Forelimb muscle (tissue), 1 donor: ENCODE measurements at places on chromosomes 12 and 14.

DNA sequence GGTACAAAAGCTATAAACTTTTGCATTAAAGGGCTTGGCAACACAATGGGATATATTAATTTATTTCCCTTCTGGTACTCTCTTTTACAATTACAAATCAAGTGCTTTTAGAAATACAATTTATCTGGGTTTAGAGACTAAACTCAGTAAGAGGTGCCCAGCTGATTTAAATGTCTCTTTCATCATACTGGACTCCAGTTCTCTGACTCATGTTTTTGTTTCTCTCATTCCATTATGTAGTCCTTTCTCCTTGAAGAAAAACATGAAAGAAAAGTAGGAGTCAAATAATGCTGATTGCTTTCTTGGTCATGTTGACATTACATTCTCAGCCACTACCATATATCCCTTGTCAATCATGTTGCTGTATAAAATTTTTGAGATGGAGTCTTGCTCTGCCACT, 36.3 kb upstream of the CFL2 start:
- DNase-seq, result no peak

GRCh38 chr12:69321351-69321750, 26.8 kb upstream of the LYZ start:
- no peak for DNase-seq

DNA sequence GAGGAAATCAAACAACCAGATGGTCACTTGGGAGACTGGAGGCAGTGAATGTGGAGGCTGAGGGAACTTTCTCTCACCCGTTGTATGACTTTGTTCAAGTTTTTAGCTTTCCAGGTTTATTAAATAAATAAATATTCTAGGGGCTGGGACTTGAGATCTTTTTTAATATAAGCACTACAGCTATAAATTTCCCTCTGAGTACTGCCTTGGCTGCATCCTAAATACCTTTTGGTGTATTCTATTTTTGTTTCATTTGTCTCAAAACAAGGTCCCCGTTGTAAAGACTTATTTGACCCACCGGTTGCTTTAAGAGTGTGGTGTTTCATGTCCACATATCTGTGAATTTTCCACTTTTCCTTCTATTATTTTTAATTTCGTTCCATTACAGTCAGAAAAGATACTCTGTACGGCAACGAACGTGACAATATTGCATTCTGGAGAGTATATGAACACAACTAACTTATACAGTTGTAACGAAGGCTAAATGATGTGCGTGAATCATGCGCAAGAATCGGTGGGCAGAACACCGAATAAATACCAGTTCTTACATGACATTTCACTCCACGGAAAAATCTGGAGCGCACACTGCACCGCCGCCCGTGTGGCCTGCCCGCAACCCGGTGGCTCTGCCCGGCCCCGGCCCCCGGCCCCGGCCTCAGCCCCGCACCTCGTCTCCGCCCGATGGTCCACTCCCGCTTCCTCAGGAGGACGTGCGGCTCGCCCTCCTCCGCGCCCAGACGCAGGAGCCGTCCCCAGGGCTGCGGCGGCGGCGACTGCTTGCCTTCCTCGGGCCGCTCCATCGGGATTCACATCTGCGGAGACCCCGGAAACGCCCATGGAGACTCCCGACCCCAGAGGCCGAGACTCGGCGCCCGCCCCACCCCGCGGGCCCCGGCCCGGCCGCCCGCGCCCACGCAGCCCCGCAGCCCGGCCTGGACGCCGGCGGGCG, 602 bp downstream of the CHFR start:
- no peak for DNase-seq

DNA sequence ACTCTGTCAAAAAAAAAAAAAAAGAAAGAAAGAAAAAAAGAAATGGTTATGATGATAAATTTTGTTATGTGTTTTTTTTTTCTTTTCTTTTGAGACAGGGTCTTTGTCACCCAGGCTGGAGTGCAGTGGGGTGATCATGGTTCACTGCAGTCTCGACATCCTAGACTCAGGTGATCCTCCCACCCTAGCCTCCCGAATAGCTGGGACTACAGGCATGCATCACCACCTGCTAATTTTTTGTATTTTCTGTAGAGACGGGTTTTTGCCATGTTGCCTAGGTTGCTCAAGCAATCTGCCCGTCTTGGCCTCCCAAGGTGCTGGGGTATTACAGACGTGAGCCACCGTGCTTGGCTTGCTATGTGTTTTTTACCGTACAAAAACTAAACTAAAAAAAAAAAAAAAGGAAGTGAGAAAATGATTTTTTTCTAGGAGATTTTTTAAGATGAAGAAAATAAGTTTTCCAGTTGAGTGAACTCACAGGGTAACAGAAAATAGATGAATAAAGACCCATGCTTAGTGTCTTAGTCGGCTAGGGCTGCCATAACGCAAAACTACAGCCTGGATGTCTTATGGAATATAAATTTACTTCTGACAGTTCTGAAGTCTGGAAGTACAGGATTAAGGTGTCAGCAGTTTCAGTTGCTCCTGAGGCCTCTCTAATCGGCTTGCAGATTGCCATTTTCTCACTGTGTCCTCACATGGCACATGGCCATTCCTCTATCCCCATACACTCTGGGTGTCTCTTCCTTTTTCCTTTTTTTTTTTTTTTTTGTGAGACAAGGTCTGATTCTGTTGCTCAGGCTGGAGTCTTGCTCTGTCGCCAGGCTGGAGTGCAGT, 13.2 kb upstream of the APOF start:
- DNase-seq, result no peak

DNA sequence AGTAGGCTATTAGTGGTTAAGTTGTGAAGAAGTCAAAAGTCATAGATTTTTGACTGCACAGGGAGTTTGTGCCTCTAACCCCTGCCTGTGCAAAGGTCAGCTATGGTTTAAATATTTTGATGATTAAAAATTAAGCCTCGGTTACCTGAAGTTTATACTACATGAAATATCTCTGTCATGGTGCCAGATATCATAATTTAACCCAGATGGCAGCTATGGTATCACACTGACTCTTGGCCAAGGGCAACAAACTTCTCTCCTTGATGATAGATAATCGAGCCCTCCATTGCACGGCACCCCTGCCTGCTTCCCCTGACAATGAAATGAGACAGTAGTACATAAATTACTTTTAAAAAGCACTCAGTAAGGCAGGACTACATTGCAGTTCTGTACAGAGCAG, 80.8 kb downstream of the SLC35F4 start:
- DNase-seq, result no peak

GRCh38 chr12:65800937-65801336, 23.3 kb upstream of the HMGA2 start:
- no peak for DNase-seq

DNA sequence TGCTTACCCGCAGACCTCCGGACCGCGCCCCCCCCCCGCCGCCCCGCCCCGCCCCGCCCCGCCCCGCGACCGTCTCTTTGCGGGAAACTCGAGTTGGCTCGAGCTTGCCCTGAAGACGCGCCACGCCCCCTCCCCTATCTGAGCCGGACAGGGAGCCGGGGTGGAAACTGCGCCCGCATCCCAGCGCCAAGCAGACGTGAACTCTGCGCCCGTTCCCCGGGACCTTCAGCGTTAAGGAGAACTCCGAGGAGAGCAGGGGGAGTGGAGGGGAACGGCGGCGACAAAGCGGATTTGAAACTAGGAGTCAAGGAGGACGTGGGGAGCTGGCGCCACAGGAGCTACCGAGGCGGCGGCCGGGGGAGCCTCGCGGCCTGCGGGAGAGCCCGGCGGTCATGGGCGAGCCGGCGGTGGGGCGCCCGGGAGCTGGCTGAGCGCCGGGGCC, at the start of gene KCNK13:
Gene KCNK13, plus strand, starts transcription at position 310 of the 442 bp plus-strand sequence. CDS start 212 bp downstream, outside the sequence.
- no peak for DNase-seq

DNA sequence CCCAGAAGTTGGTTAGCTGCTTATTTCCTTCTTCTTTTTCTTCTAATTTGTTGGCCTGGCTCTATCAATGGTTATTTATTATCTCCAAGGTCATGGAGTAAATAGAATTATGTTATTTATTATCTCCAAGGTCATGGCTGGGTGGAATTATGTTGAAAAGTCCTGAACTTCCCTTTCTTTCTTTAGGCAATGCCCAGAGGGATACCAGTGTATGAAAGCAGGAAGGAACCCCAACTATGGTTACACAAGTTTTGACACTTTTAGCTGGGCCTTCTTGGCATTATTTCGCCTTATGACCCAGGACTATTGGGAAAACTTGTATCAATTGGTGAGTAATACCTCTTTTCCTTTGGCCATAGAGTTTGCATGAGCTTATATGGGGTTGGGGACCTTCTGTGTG, 111.6 kb downstream of the SCN8A start:
- DNase-seq, result no peak

DNA sequence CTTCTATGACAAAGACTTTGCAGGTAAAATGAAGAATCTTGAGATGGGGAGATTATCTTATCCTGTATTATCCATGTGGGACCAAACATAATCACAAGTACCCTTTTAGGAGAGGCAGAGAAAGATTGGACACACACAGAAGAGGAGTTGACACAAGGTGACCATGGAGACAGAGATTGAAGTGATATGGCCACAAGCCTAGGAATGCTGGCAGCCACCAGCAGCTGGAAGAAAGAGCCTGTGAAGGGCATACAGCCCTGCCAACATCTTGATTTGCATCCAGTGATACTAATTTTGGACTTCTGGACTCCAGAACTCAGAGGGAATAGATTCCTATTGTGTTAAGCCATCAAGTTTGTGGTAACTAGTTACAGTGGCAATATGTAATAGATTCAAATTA, 78.1 kb downstream of the RPS29 start:
- DNase-seq, result no peak

DNA sequence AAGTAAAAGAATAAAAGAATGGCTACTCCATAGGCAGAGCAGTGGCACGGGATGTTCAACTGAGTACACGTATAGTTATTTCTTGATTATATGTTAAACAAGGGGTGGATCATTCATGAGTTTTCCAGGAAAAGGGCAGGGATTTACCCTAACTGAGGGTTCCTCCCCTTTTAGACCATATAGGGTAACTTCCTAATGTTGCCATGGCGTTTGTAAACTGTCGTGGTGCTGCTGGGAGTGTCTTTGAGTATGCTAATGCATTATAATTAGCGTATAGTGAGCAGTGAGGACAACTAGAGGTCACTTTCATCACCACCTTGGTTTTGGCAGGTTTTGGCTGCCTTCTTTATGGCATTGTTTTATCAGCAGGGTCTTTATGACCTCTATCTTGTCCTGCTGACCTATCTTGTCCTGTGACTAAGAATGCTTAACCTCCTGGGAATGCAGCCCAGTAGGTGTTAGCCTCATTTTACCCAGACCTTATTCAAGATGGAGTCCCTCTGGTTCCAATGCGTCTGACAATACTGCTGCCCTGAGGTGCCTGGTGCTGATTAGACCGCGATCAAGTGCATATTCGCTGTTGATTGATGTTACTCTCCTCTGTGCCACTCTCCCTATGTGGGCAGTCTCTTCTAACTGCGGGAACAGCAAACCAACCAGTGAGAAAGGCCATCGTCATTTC, 67.6 kb upstream of the AMN1 start:
- DNase-seq, result no peak

DNA sequence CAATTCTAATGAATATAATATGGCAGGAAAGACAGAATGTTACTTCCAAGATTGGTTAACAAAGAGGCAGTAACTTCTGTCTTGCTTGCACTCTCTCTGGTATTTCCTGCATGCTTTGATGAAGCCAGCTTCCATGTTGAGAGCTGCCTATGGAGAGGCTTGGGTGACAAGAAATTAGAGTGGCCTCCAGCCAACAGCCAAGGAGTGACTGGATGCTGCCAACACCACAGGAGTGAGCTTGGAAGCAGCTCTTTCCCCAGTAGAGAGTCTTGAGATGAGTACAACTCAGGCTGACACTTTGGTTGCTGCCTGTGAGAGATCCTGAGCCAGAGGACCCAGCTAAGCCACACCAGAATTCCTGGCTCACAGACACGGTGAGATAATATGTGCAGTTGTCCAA, 183.1 kb downstream of the RMST start:
- no peak for DNase-seq

DNA sequence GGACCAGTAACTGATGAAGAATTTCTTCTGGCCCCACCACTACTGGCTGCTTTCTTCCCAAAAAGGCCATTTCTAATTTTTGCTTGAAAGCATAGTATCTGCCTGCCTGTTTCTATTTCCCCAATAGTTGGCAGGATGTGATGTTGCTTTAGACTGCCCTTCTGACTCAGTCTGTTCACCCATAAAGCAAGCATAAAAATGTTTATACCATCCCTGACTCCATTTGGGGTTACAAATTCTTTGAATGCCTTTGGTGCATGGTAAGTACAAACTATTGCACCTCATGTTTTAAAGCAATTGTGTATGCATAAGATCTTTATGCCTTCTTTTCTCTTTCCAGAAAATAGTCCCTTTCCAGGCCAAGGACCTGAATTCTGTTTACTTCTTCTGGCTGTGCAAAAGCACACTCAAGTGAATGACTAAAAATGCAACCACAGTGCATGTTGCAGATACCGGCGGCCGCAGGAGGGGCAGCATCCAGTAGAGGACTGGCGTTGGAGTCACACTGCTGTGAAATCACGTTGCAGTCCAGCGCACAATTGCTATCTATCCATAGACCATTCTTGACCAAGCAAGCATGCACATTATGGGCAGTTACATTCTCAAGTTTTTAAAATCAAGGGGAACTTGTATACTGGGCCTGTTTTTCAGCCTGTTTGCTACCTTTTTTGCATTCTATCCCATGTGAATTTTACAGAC, 82.4 kb downstream of the SLC5A8 start:
- DNase-seq, result no peak

DNA sequence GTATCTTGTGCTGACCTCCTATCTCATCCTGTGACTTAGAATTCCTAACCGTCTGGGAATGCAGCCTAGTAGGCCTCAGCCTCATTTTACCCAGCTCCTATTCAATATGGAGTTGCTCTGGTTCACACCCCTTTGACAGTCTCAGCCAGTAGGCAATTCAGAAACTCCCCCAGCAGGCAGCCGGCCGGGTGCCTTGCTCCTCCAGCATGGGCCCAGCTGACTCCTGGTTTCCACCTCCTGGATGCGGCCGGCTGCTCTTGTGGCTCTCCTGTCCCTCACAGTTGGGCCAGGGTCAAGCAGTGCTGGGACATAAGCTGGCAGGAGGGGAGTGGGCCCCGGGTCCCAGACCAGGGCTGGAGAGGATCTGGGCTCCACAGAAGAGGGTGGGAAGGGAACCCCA, 58.2 kb downstream of the LRRC74A start:
- no peak for DNase-seq

- DNase-seq, result no peak
Observed at GRCh38 chr12:103802586-103802886, 38.5 kb downstream of the NT5DC3 start.

GRCh38 chr12:14086838-14087237, 105.4 kb upstream of the GRIN2B start:
- DNase-seq, result no peak
